ENCODE measurements at places on chromosomes 6 and 20.

DNA sequence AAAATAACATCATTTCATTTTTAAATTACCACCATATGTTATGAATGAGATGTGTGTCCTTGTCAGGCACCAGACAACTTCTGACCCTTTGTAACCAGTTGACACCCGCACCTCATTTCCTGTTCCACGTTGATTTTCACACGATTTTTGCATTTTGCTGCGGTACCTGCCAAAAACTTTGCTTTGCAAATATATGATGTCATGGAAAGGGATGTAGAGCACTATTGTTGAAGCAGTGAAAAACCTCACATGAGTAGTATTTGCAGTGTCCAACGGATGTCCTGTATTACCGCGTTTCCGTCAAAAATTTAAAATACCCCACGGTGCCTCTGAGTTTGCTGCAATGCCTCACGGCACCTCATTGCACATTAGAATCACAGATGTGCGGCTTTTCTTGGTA, 115.6 kb downstream of the MTHFD1L start:
- peak; percentile 50 for DNase-seq

GRCh38 chr6:151057061-151057460, 182.7 kb upstream of the AKAP12 start:
- no peak for DNase-seq

DNA sequence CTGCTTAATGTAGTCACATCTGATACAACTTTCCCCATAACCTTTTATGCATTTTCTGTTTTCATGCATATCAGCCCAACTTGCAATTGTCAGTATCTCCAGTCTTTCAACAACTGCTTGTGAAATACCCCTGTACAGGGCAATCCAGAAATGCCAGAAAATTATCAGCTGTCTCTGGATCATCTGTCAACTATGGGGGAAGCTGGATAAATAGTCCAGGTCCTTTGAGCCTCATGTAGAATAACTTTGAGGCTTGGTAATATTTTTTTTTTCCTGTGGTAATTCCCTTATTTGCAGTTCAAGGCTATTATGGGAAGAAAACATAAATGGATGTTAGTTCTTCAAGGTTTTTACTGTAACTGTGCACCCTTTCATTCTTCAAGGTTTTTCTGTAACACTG, 6.2 kb downstream of the DEFB125 start:
- DNase-seq = no peak

GRCh38 chr6:133092771-133093170, 148.4 kb upstream of the EYA4 start:
- DNase-seq = no peak

DNA sequence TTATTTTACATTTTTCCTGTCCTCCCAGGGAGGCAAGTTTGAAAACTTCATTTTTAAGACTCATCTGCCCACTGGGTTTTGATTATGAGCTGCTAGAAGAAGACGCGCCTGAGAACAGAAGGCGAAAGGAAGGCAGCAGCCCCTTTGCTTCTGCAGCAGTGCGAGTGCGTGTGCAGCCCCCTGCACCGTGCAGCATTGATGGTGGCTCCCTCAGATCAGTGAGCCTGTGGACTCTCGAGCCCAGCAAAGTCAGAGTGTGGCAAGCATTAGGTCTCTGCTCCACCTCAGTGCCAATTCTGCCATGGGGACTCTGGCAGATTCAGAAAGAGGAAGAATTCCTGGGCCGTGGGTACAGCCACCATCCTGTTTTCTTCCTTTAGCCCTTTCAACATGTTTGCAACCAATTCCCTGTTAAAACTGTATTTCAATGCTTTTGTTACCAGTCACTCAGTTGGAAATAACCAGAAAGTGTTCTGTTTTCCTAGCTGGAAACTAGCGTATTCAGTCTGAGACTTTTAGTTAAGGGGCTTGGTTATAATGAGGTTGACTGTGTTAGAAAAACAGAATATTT, 134.8 kb upstream of the OGFRL1 start:
- DNase-seq = no peak

- DNase-seq = no peak
These were observed 5.3 kb upstream of the STX11 start for GRCh38 chr6:144144996-144145395.

- no peak for DNase-seq
These were observed 136.3 kb upstream of the NEDD9 start for GRCh38 chr6:11368760-11369159.

- DNase-seq = no peak
These were observed 458.7 kb upstream of the RUNX2 start for GRCh38 chr6:44869321-44869897.

DNA sequence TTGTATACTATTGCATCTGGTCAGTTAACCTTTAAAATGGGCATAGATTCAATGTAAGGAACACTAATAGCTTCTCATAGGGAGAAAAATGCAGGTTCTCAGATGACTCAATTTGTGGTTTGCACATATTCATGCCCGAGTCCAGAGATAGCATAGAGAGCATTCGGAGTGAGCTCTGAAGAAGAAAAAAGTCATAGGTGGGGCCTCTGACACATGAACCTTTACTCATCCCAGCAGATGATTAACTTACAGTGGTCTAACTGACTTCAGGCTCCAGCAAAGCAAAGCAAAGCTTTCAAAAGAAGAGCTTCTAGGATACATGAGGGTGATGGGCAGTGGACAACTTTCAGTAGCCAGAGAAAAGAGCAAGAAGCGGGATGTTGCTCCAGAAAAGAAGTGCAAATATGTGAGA, 55.3 kb upstream of the BTN3A2 start:
- no peak for DNase-seq

DNA sequence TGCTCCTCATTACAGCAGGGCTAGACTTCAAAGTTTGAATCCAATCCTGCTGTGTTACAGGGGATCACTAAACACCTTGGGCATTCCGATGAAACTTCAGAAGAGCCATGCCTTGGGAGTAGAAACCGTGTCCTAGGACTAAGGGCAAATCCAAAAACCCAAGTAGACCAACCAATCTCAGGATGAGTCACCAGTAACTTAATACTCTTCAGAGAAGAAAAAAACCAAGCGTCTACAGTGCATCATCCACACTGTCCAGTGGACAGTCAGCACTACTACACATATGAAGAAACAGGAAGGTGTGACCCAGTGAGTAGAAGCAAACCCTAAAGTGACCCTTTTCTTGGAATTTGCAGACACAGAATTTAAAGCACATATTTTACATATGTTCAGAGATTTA, 39.5 kb upstream of the VAPB start:
- no peak for DNase-seq

- peak; percentile 81 for DNase-seq
These were observed 461.0 kb upstream of the JARID2 start for GRCh38 chr6:14784596-14785492.

- no peak for DNase-seq
These were observed 330.8 kb downstream of the BCKDHB start for GRCh38 chr6:80437221-80437620.

DNA sequence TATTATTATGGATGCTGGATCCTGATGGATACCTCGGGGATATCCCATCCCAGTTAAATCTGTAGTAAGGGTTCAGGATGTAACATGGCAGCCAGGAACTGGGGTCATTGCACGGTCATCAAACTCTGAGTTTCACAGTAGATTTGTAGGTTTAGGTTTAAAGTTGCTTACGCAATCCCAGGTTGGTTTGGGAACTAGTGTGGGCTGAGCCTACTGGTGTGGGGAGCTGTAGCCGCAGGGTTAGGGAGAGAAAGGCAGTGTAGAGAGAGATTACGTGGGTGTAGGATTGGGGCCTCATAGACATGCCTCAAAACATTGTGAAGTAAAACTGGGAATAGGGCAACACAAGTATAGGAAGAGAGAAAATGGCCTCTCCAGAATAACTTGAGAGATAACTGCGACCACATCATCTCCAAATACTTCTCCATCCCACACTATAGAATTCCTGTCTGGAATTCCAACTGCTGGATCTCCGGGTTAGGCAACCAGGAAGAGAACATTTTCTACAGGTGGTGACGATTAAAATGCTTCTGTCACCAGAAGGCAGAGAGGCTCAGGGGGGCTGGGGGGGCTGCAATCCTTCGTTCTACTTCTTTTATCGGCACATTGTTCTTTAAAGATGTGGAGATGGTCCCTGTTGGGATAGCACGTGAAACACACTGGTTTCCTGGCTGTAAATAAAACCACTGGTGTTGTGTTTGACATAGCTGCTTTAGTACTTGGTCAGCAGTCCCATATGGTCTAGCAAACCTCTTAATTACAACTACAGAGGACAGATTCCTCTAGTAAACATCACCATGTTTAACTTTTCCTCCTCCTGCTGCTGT, 44.9 kb upstream of the TMEM170B start:
- DNase-seq = no peak

- DNase-seq = no peak
These were observed 124.5 kb upstream of the GJE1 start for GRCh38 chr6:142008016-142008735.

GRCh38 chr20:32861446-32861845, 2.7 kb downstream of the EFCAB8 start:
- no peak for DNase-seq

DNA sequence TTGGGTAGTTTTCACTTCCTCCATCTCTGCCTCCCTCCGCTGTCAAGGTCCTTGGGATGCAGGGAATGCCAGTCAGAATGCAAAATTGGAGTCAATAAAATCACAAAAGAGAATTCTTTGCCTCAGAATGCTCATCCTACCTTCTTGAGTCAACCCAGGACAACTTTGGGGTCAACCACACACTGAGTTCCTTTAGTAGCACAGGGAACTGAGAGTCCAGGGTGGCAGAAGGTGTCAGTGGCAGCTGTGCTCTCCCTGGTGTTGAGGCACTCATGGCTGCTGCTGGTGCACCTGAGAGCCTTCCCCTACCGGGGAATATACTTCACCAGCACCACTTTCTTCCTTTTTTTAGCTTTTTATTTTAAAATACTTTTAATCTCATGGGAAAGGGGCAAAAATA, 829 bp upstream of the NOTCH4 start:
- DNase-seq = no peak

DNA sequence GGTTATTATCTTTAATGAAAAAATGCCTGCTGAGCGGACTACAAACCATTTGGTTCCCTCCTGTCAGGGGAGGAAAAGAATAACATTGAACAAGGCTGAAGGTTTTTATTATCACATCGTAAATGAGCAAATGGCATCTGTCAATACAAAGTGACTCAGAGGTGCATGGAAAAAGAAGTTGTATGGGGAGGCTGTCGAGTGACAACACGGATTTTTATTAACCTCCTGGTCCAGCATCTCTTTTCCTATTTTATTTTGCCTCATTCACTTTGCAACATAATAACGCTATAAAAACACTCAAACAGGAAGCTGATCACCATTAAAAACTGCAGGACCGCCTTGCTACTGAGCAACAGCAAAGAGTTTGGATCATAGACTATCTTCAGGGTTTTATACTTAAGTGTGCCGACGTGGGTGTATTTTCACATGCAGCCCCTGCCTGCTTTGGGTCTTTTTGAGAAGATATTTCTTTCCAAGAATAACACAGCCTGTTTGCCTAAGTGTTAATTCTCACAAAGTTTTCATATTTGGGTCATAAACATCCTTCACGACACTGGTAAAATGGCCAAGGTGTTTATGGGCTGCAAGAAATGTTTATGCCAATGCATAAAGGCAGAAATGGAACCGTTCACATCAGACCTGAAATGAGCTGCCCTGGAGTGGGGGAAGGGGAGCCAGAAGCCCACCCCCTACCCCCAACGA, 132.1 kb upstream of the SALL4 start:
- peak; percentile 44 for DNase-seq

DNA sequence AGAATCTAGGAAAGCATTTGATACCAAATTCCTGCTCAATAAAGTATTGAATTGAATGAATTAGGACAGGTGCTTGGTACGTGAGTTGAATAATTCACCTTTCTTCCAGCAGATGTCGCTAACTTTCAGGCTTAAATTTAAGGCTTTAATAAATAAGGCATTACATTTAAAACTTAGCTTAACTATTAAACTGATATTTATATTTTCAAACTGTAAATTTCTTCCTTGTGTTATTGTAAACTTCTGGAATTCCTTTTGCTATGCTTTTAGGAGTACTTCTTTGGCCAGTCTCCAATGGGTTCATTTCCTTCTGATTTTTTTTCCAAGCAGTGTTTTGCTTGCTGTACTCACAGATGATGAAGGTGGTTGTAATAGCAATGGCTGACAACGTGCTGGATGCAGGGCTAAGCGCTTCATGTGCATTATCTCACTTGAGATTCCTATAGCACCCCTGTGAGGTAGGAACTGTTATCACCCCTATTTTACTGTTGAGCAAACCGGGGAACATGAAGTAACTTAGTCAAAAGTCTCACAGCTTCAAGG, 71.3 kb upstream of the SLC2A12 start:
- no peak for DNase-seq

GRCh38 chr20:20761301-20761700, 48.9 kb upstream of the RALGAPA2 start:
- no peak for DNase-seq

DNA sequence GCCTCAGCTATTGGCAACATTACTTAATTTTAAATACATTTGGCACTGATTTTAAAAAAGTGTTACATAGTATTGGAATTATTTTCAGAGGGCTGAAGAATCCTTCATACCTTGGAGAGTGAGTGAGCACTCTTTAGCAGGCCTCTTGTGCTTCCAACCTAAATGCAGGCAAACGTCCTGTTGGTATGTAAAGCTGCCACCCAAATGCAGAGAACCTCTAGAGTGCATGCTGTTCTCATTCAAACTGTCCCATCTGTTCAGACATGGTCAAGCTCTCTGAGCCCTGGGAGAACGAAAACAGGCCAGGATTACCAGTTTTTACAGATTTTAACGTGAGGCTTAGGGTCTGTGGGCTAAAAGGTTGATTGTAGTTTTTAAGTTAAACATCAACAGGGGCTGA, 378.0 kb upstream of the FLRT3 start:
- no peak for DNase-seq

DNA sequence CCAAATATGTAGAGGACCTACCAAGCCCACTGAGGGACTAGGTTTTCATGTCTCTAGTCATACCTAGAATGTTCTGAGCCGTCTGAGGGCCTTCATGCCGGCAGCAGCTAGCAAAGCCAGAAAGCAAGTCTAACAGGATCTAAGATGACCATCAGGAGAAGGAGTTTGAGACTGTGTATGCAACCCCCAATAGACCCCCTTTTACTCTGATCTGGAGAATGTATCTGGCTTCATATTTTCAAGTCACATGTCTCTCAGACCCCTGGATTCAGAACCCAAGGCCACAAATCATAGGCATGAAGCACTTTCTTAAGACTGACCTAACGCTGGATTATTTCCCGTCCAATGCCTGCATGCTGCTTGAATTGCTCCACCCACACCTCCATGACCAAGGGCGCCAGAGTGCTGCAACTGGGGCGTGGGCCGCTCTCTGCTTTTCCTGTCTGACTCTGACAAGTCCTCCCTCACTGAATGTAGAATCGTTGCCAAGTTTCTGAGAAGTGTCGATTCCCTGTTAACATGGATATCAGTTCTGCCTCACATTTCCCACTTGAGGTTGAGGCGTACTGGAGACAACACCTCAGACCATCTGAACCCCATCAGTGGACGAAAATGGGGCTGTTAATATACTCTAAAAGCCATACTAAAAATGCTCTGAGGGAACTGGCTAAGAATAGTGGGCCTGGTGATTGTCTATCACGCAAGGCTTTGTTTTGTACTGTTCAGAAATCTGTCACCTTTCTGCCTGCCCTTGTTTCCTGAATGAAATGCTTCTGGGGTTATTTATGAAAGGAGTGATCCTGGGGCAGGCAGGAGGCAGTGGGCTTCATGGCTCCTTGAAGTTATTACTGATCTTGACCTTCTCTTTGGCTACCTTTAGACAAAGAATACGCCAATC, 23.9 kb upstream of the ASXL1 start:
- peak; percentile 29 for DNase-seq

- DNase-seq = no peak
These were observed 65.4 kb downstream of the GPR6 start for GRCh38 chr6:110043366-110043994.
